ENCODE measurements at places on chromosomes 7 and 10.

DNA sequence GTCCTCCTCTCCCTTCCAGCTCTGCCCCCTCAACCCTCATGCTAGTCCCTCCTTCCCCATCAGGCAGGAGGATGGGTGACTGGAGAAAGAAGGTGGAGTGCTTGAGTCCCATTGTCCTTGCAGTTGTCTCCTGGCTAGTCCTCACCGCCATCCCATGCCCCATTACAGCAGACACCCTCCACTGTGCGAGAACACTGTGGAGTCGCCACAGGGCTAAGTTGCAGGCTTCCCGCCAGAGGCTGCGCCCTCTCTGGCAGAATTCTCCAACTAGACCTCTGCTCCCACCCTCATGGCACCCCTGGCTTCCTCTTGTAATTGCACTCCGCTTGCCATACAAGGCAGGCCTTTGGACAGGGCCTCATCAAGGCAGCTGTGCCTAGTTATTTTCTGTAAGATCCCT is 3.1 kb downstream of the GIMAP2 start:
- DNase-seq: no peak

GRCh38 chr7:101555269-101555920 is 73.7 kb downstream of the MYL10 start:
- no peak for DNase-seq

DNA sequence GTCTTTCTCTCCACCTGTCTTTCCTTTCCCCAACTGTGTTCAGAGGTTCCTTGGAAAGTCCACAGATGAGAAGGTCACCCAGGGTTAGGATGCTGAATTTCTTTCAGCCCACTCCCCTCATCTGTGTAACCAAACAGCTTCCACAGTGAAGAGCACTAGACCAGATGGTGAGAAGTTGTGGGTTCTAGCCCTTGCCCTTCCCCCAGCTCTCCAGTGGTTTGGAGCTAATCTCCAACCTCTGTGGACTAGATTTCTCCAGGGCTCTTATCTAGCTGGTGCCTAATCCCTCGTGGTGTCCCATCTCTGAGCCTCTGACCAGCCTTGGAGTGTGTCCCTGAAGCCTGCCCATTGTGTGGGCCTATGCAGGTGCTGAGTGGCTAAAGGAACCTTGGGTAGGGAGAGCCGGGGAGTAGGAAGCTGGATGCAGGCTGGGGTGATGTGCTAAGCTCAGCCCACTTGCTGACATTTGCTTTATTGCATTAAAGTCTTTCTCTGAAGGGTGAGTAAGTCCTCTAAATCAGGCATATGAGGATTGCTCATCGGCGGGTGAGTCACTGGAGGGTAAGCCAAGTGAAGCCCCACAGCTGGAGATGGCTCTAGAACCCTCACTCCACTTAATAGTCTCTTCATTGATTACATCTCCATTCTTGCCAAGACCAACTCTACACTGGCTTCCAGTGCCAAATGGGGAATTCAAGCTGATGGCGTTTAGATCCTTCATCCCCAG is 14.9 kb downstream of the DUSP5 start:
- DNase-seq: no peak

- DNase-seq: no peak
These were observed 2.3 kb downstream of the DDIT4 start for GRCh38 chr10:72276013-72276387.

DNA sequence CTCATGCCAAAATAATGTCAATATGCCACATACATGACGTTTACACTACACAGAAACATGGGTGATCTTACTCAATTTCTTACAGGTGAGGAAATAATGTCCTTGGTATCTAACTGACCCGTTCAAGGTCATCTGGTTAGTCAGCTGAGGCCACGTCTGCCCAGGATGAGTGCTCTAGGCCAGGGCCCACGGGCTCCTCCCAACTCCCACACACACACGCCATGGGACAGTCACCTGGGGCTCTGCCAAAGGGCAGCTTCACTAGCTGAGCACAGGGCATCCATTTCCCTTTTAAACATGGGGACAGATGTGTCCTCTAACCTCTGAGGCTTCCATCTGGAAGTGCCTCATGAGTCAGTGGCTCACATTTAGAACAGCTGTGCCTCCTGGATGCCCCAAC is 123.9 kb downstream of the TNS3 start:
- no peak for DNase-seq

- no peak for DNase-seq
These were observed 21.8 kb downstream of the NET1 start for GRCh38 chr10:5434017-5434753.

All from cortex of kidney (tissue), 1 donor.